Left lobe of liver (tissue), 2 donors: ENCODE measurements at places on chromosomes 5 and 9.

DNA sequence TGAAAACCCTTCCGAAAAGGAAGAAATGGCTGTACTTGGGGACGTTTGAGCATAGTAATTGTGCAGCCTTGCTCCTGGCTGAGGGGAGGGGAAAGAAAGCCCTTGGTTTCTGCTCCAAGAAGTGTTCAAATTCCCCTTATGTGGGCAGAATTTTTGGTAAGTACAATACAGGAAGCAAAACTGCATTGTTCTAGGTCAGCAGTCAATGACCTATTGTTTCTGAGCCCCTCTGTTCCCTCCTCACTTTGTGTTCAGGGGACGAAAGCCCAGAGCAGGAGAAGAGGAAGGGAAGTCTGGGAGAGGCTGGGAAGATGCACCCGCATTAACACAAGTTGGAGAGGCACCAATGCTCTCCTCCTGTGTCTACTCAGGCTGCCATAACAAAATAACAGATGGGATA, 11.9 kb downstream of the BASP1 start:
- DNase-seq = no peak

DNA sequence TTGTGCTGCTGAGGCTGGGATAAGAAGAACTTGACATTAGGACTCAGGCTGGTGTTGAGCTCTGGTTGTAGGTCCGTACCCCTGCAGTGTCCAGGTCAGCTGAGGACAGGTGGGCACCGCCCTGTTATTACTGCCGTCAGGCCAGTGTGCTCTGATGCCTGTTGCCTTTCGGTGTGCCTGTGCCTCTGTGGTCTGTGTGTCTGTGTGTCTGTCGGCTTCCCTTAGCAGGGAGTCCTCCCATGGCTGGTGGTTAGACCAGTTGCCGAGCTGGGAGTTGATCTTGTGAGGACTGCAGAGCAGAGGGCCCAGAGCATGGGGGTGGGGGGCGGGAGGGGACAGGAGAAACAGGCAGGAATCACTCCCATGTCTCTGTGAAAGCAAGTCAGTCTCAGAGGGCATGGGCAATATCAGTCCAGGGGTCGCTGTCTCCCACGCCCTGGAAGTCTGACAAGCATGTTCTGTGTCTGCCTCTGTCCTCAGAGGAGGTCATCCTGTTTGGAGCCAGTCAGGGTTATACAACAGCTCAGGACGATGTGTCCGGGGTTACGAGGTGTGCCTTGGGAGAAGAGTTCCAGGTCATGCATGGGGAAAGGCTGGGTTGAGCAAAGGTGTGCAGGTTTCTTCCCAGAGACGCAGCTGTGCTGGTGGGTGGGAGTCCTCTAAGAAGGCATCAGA, 67.3 kb upstream of the GARNL3 start:
- DNase-seq = no peak

DNA sequence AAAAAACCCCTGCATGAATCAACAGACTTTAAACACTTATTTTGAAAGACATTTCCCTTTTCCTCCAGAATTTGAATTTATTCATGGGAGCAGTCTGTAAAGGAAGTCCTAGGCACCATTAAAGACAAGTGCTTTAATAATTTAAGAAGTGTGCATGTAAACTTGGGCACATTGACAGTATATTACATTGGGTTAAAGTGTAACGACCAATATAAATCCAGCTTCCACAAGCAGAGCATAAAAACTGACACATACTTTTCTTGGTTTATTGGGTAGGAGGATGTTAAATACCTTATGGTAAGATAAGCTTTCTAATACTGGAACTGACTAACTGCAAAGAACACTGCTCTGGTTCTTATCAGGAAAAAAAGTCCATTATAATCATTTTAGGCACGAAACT, 1.2 kb upstream of the ENTREP1 start:
- no peak for DNase-seq

DNA sequence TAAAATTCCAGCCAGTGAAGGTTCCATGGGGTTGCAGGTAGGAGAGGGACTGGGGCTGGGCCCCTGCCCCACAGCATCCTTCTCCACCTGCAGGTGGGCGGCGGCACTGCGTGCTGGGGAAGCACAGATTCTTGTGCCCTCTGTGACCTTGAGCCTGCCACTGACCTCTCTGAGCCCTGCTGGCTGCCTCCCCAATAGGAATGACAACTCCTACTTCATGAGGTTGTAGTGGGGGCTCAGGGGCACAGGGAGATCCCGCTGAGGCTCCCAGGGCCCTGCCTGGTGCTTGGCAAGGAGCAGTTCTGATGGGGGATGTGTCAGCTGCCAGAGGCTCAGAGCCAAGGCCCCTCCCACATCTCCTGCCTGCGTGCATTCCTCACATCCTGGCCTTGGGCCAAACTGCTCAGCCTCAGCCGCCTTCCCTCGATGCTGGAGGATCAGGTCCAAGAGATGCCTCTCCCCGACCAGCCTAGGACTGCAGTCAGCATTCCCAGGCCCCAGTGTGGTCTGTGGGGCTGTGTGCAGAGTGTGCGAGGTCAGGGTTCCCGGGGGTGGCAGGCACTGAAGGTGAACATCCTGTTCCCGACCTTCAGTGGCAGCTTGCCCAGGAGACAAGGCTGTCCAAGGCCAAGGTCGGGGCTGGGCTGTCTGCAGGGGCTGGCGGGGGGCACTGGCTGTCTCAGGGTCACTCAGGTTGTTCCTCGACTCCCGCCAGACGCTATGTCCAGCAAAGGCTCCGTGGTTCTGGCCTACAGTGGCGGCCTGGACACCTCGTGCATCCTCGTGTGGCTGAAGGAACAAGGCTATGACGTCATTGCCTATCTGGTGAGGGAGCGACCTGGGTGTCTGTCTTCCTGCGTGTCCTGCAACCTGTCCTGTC, 7.0 kb downstream of the ASS1 start:
- DNase-seq = peak; percentile 87

- no peak for DNase-seq
Observed at GRCh38 chr5:150144879-150145278, 10.8 kb downstream of the PDGFRB start.
